ENCODE measurements at places on chromosomes 2 and 18. TPM values are rescaled to one million over a fixed set of nuclear protein-coding genes. Genes with fewer than 3 reads are reported as not detected.

DNA sequence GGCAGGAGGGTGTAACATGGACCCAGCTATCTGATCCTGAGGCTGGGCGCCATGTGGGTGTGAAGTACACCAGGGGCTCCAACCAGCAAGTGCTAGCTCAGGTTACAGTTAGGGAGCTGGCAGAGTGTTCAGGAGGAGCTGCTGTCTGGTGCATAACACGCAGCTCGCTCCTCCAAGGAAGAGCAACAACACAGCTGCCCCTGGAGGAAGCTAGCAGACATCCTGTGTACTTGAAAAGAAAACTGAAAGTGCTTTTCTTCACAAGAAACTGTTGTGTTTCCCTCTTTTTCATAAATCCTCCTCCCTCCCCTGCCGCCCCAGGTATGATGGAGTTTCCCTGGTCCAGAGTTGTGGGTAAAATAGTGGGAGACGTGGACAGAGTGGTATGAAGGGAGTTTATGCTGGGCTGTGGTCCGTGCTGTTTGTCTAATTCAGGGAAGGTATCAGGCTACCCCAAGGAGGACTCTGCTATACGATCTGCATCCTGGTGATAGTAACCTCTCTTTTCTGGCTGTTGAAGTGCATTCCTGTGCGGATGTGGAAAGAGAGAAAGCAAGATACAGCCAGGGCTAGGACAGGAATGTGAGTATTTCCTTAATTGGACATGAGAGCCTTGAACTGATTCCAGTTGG, 6.1 kb upstream of the LBH start:
- peak; percentile 76 for DNase-seq

DNA sequence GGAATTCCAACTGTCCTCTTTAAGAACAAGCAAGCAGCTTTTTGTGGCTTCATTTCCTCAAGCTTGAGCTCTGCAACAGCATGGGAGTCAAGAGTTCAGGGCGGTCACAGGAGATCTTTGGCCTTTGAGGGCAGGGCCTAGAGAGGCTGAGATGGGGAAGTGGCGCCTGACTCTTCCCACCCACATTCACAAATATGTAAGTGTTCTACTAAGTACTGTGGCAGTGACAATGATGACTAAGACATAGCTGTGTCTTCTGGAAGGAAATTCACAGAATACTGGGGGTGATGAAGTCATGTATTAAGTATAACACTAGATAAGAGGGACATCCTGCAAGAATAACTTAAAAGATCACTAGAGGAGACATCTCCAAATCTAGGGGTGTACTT, 15.0 kb downstream of the RND3 start:
- no peak for DNase-seq

DNA sequence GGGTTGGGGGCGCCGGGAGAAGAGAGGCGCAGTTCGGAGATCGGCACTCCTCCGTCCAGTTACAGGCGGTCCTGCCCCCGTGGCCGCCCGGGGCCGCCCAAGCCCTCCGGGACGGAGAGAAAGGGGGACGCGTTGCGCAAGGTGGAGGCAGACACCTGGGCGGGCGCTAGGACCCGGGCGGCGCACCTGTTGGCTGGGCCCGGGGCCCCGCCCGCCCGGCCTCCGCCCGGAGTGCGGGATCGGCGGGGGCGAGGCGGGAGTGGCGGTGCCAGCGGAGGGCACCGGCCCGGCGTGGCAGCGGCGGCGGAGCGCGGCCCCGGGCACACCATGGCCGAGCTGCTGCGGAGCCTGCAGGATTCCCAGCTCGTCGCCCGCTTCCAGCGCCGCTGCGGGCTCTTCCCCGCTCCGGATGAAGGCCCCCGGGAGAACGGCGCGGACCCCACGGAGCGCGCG, at the start of gene SGPP2:
Gene SGPP2, plus strand, starts transcription at position 268 of the 453 bp plus-strand sequence. Its CDS starts 60 bp downstream, at position 328.
- no peak for DNase-seq

DNA sequence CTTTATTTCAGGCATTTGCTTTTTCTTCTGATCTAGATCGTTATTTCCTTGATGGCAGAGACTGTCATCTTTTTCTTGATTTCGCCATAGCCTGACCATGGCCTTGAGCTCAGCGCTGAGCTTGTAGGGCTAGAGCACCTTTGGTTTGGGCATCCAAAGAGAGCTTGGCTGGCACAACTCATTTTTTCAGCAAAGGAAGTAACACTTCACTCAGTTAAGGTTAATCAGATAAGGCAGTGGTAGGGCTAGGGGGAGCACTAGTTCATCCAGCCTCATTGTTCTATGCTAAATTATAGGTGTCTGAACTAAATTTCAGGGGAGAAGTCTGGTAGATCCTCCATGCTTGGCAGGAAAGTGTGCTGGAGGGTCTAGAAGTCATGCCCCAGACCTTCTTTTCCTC, 125.0 kb downstream of the SETBP1 start:
- no peak for DNase-seq

DNA sequence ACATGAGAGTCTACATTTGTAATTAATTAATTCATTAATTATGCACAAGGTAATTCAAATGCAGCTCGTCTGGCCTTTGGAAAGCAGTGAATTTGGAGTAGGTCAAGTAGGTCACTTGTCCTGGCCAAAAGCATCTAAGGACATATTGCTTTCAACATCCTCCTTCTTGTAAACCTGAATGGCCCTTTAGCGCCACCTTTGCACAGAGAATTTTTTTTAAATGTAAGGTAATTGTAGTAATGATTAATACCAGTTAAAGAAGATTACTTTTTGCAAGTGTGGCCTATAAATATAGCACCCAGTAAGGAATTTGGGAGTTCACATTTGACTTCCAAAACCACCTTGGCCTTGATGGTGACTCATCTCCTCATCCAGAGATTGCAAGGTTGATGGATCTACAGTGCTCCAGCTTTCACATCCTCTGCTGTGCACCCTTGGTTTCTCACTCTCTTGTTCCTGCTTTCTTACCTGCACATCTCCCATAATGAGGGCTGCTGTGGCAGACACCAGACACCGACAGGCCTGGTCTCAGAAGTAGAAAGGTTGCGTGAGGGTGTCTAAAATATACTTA, 481.7 kb downstream of the TGIF1 start:
- DNase-seq = no peak

- no peak for DNase-seq
These were observed 18.2 kb downstream of the ACVR1 start for GRCh38 chr2:157857881-157858280.

DNA sequence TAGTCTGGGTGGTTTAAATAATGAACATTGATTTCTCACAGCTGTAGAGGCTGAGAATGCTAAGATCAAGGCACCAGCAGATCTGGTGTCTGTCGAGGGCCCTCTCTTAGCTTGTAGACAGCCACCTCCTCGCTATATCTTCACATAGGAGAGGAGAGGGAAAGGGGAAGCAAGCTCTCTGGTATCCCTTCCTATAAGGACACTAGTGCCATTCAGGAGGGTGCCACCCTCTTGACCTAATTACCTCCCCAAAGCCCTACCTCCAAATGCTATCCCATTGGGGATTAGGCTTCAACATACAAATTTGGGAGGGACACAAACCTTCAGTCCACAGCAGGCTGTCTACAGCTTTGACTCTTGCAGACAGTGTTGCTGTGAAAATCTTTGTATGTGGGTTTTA, 76.7 kb downstream of the BOLA3 start:
- DNase-seq = no peak

GRCh38 chr2:170332676-170333402, 154.9 kb downstream of the MYO3B start:
- no peak for DNase-seq

- DNase-seq = no peak
These were observed 893.5 kb downstream of the SUCLG1 start for GRCh38 chr2:83565626-83566025.

DNA sequence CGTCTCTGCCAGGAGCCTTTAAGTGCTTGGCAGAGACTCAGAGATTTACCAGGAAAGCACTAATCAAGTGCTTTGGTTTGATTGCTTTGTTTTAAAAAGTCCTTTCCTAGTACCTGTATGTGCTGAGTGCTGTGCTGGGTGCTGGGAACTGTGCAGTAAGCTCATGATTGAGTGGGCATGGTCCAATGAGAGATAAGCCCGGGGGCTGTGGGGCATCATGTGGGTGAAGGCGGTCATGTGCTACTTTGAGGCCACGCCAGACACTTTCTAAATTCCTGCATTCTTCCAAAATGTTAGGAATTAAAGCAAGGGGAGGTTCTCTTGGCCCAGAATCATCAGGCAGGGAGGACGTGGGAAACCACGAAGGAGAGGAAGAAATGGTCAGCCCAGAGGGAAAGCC, 109.0 kb downstream of the ACAA2 start:
- no peak for DNase-seq

GRCh38 chr2:127953849-127954248, 68.1 kb upstream of the AMMECR1L start:
- DNase-seq = no peak

GRCh38 chr2:182903566-182903965, 37.1 kb upstream of the FRZB start:
- no peak for DNase-seq

DNA sequence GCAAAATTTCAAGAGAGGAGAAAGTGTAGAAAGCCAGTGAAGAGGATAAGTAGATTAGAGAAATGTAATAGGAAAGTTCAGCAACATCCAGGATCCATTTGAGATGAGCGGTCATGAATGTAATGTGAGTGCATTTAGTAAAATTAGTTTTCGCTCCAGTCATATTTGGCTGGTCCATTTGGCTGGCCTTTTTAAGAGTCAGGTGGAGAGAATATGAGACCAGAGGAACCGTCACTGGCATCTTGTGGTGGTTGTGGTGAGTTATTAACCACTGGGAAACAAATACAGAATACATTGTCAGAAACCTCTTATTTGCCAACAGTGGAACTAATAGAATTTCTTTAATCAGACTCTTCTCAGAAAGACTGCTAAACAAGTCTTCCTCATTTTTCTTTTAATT, 1064.3 kb upstream of the CDH2 start:
- DNase-seq = no peak

- DNase-seq = no peak
These were observed 135.7 kb downstream of the CMPK2 start for GRCh38 chr2:6730003-6730402.

DNA sequence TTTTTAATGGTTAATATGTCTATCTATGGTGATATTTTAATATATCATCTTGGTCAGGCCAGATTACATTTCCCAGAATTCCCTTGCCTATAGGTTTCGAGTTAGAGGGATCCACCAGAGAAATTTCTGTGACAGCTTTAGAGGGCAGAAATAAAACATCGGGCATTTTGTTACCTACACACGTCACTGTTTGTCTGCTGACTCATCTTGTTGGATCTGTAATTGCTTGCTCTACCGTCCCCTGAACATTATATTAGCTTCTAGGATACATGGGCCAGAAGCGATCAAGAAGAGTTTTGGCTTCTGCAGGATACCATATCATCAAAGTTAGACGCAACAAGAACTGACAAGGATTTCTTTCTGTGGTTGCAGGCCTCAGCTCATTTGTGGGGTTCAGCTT, 795.8 kb upstream of the GCFC2 start:
- DNase-seq = no peak

- peak; percentile 29 for DNase-seq
These were observed 30.4 kb downstream of the SRSF7 start for GRCh38 chr2:38720613-38721241.

DNA sequence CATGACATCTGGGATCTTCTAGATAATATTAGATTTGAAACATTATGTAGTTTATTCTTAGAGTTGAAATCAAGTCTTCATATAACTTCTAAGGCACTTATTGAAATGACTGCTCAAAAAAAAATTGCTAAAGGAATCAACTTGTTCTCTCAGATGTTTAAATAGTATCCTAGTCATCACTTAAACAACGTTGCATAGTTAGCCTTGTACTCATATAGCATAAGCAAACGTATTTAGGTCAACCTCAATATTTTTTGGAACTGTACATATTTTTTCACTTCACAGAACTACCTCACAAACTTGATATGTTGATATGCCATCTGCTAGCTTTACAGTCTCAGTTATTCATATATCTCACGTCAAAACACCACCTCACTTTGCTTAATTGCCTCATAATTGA, 47.1 kb upstream of the CREB1 start:
- no peak for DNase-seq

GRCh38 chr2:217804338-217804737, 198.5 kb downstream of the TNS1 start:
- no peak for DNase-seq

- no peak for DNase-seq
These were observed 58.5 kb downstream of the ROCK1 start for GRCh38 chr18:21053127-21053526.

GRCh38 chr2:206296128-206296527, 21.7 kb downstream of the ZDBF2 start:
- no peak for DNase-seq

- DNase-seq = no peak
These were observed 27.2 kb downstream of the ATP8B1 start for GRCh38 chr18:57775937-57776336.

Gene CD302
- polyA plus RNA-seq = 11.2 TPM

Gene TDRD15
- polyA plus RNA-seq = 0.04 TPM

Gene CRYGC
- polyA plus RNA-seq = not detected

Gene MATN3
- polyA plus RNA-seq = 3.1 TPM

Gene NRP2
- 66.9 TPM for polyA plus RNA-seq

Gene BOK
- polyA plus RNA-seq = 29.9 TPM

Gene ZNF804A
- 0.74 TPM for polyA plus RNA-seq

Gene CFAP221
- polyA plus RNA-seq = 30.2 TPM

Gene MYL12B
- 476 TPM for polyA plus RNA-seq

Gene RGPD4
- polyA plus RNA-seq = not detected

Gene CHPF
- 34.6 TPM for polyA plus RNA-seq

Gene MTX2
- 89.9 TPM for polyA plus RNA-seq

Gene SLC4A3
- 13.5 TPM for polyA plus RNA-seq

Gene IL36B
- polyA plus RNA-seq = not detected

Gene UGT1A10
- polyA plus RNA-seq = not detected

Gene PTCD3
- polyA plus RNA-seq = 145 TPM

Gene BCL11A
- 15.1 TPM for polyA plus RNA-seq

Gene TMEM87B
- polyA plus RNA-seq = 19.9 TPM

Gene PJVK
- 19.3 TPM for polyA plus RNA-seq

All from renal pelvis (tissue), 12 donors.